ENCODE measurements at places on chromosomes 5 and 9.

- no peak for DNase-seq
Measured at GRCh38 chr9:117705386-117705785, 1.2 kb downstream of the TLR4 start.

DNA sequence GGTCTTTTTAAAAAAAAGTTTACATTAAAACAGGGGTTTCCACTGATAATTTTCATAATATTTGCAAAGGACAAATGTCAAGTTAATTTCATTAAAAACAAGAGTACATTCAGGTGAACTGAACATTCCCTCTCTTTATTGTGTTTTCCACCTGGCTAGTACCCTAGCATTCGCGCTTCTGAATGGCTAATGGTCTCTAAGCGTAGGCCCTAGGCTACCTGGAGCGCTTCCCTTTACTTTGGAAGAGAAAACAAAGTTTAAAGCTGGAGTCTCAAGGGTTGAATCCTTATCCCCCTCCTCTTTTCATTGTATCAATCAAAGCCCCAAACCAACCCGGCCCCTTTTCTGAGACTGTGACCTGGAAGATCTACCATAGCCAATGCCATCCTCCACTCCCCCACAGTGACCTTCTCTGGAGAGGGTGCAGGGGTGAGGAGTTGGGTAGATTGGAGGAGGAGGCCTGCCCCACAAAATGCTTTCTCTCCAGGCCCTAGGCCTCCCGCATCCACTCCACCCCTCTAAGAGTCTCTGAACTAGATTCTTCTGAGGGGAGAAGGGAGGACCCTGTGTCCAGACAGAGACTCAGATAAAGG is 73.3 kb upstream of the TBCA start:
- DNase-seq, result no peak

- DNase-seq, result no peak
Measured at GRCh38 chr5:67971223-67971830, 244.2 kb upstream of the PIK3R1 start.

DNA sequence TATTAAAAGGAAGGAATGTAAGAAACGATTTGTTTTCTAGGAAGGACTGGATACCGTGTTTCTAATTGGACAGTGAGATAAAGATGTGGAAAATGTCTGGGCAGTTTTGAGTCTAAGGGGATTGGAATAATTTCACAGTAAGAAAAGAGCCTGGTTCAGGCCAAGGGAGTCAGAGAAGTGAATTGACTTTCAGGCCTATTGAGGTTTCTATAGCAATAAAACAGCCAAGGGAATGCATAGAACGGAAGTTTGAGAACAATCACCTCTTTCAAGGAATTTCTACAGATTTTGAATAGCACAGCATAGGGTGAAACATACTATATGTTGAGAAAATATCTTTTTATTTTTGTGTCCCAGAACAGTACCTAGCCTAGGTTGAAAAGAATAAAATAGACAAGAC is 271.6 kb upstream of the TRPM3 start:
- DNase-seq, result no peak

GRCh38 chr9:76642701-76643209 is 121.5 kb upstream of the PCA3 start:
- DNase-seq, result no peak

GRCh38 chr5:48192-48591 is 43.8 kb upstream of the PLEKHG4B start:
- DNase-seq, result no peak

DNA sequence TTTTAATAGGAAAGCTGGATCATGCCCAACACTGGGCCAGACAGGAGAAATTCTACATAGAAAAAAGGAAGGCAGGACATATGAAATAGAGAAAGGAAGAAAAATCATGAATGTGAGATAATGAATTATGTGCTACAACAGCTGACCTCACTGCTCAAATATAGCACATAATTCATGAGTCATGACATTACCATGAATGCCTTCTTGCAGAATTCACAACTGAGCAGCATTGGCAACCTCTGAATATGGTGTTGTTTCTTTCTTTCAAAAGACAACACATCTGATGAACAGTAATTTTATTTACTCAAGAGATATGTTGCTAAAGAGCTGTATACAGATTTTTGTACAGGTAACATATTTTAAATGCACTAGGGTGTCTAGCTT is 34.4 kb downstream of the APBA1 start:
- no peak for DNase-seq

GRCh38 chr5:34996261-34996660 is 51.5 kb downstream of the AGXT2 start:
- DNase-seq, result no peak

DNA sequence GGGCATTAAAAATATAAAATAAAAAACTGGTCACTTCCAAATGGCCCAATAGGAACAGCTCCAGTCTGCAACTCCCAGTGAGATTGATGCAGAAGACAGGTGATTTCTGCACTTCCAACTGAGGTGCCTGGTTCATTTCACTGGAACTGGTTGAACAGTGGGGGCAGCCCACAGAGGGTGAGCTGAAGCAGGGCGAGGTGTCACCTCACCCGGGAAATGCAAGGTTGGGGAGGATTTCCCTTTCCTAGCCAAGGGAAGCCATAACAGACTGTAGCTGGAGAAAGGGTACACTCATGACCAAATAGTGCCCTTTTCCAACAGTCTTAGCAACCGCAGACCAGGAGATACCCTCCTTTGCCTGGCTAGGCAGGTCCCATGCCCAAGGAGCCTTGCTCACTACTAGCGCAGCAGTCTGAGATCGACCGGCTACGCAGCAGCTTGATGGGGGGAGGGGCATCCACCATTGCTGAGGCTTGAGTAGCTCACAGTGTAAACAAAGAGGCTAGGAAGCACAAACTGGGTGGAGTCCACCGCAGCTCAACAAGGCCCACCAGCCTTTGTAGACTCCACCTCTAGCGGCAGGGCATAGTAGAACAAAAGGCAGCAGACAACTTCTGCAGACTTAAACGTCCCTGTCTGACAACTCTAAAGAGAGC is 12.7 kb downstream of the RLN1 start:
- DNase-seq, result no peak

- DNase-seq, result no peak
Measured at GRCh38 chr9:7977586-7977985, 178.0 kb upstream of the DMAC1 start.

GRCh38 chr5:10867389-10868303 is 106.6 kb upstream of the DAP start:
- no peak for DNase-seq

DNA sequence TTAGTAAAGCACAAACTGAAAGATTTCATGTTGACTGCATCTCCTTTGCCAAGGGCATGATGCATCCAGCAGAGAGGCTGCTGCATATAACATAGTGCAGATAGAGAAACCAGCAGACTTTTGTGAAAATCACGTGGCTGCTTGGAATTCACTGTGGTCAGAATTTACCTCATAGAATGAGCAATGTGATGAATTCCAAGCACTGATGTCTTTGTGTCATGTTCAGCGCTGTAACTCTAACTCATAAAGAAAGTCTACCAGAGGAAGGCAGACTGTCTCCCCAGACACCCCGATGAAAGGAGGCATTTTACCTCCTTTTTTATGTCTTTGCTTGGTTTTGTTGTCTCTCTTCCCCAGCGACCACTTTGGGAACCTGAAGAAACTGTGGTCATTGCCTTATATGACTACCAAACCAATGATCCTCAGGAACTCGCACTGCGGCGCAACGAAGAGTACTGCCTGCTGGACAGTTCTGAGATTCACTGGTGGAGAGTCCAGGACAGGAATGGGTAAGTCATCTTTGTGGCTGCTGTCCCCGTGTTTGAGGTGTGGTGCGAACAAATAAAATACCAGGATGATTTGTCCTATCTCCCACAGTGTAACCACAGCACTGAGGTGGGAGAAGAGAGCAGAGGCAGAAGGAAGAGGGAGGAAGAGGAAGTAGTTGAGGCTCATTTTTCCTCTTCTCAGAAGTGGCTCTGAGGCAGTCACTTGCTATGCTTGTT is 42.0 kb downstream of the ITK start:
- DNase-seq, result no peak

DNA sequence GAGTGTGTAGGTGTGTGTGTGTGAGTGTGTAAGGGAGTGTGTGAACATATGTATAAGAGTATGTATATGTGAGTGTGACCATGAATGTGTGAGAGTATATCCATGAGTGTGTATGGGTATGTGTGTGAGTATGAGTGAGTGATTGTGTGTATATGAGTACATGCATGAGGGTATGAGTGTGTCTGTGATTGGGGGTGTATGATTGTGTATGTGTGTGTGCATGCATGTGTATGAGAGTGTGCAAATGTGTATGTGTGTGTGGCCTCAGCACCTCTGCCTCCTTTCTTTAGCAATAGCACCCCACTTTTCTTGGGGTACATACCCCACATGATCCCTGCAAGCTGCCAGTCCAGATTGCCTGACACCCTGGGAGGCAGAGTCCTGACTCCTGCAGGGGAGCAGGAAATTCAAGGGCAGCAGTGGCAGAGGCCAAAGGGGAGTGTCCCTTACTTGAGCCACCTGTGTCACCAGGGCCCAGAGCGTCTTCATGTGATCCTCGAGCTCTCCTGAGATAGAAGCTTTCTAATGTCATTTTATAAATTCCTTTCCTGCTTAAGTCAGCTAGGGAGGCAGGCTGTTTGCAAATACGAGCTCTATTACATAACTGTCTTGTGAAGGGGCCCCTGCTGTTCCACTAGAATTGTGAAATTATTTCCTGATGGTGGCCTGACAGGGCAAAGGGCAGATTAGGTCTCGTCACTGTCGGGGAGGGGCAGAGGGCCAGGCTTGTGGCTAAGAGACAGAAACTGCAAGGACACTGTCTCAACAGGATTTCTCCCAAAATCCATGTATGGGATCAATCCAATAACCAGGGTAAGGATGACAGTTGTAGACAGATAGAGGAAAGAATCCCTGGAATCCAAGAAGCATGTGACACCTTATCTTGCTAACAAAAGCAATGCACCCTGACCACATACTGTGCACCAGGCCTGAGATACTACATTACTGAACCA is 389.1 kb downstream of the GADD45G start:
- no peak for DNase-seq

DNA sequence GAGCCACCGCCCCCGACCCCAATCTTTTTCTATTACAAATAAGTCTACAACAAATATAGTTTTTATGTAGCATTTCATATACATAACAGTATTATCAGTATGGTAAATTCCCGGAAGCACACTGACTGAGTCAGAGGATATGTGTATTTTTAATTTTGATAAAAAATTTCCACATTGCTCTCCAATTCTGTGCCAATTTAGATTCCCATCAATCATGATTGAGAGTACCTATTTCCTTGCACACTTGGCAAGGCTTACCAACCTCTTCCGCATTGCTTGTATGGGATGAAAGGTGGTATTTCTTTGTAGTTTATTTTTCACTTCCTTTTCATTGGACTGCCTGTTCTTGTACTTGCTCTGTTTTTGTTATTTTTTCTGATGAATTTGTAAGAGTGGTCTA is 204.6 kb downstream of the RFX3 start:
- DNase-seq, result no peak

- DNase-seq, result no peak
Measured at GRCh38 chr5:133230823-133231578, 179.2 kb downstream of the HSPA4 start.

DNA sequence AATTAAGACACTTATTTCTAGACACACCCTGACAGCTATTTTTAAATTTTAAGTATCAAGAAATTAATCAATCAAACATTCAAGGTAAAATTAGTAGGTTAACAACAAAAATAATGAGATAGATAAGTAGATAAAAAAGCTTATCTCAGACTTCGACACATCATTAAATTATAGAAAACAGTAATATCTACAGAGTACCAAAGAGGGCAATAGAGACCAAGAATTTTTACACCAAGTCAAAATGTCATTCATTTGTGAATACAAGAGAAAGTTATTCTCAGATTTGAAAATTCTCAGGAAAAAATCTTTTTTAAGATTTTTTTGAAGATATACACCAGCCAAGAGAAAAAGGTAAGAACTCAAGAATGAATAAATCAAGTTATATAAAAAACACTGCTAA is 445.6 kb downstream of the ACTL7B start:
- no peak for DNase-seq

DNA sequence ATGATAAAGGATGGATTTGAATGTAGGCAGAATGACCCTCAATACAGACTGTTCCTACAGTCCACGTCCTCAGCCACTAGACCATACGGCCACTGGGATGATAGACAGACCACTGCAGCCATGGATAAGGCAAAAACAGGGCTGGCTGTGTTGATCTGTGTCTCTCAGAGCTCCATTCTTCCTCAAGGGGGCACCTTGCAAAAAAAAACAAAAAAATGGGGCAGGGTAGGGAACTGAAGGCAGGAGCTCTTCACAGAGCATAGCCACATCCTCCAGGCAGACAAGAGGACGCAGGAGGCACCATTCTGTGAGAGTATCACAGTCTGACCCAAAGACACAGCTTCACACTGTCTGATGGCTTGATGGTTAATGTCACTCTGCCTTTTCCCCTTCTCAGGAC is 61.2 kb upstream of the GABRP start:
- DNase-seq, result no peak

GRCh38 chr5:148843510-148844318 is 17.3 kb downstream of the ADRB2 start:
- no peak for DNase-seq

- DNase-seq, result no peak
Measured at GRCh38 chr5:76754668-76755078, 38.7 kb downstream of the F2R start.

GRCh38 chr9:84937180-84937579 is 267.7 kb downstream of the NTRK2 start:
- DNase-seq, result no peak

DNA sequence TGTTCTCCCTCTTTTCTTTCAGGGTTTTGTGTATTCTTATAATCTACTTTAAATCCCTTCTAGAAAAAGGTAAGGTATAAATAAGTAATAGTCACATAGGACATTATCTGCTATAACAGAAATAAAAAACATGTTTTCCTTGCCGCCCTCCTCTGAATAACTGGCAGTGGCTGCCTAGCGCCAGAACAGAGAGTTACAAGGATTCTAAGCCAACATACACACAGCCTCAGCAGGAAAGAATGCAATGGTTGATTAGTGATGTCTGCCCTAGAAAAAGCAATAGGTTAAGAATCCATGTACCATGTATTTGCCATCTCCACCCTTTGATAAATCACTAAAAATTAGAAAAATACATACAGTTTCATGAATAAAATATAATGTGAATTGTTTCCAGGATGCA is 4.9 kb downstream of the MED27 start:
- DNase-seq, result no peak

- no peak for DNase-seq
Measured at GRCh38 chr5:145925803-145926202, 10.6 kb upstream of the SH3RF2 start.

GRCh38 chr5:156051972-156052371 is 275.0 kb upstream of the SGCD start:
- DNase-seq, result no peak

DNA sequence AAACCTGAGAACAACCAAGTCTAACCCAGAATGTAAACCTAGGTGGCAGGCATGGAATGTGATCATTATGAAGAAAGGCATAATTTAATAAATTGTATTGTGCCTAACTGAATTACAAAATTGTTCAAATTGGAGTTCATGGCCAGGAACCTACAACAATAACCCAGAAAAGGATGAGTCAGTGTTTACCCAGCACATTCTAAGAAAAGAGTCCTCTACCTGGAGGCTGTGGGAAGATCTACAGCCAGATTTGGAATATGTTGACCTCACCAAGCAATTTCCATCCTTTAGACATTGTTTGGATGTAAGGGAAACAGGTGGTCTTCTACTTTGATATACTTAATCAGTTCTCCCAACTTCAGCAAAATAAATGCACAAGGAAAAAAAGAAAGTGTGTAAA is 152.2 kb downstream of the TMEM161B start:
- no peak for DNase-seq

Measured in HEK293T (cell line).